ENCODE measurements at places on chromosomes 1 and 21.

GRCh38 chr1:12161324-12161661 is 5.5 kb upstream of the TNFRSF1B start:
- DNase-seq, result no peak

- no peak for DNase-seq
Measured at GRCh38 chr1:236677641-236678235, 8.6 kb upstream of the ACTN2 start.

- no peak for DNase-seq
Measured at GRCh38 chr1:171953835-171954234, 112.5 kb downstream of the DNM3 start.

DNA sequence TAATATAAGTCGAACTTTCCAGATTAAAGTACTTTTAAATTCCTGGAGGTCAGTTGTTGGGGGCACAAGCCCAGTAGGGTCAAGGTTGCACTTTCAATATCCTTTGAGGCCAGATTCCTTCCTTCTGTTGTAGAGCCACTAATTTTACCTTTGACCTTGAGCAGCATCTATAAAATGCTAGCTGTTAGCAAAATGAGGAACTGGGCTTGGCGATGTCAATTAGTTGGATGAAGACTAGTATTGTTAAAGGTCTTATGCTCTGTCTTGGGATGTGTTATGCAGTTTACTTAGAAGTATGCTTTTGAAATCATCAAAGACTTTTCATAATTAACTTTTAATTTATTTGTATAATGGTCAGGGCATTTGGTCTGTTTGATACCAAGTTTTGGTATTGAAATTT is 425.9 kb upstream of the PROX1 start:
- DNase-seq, result no peak

DNA sequence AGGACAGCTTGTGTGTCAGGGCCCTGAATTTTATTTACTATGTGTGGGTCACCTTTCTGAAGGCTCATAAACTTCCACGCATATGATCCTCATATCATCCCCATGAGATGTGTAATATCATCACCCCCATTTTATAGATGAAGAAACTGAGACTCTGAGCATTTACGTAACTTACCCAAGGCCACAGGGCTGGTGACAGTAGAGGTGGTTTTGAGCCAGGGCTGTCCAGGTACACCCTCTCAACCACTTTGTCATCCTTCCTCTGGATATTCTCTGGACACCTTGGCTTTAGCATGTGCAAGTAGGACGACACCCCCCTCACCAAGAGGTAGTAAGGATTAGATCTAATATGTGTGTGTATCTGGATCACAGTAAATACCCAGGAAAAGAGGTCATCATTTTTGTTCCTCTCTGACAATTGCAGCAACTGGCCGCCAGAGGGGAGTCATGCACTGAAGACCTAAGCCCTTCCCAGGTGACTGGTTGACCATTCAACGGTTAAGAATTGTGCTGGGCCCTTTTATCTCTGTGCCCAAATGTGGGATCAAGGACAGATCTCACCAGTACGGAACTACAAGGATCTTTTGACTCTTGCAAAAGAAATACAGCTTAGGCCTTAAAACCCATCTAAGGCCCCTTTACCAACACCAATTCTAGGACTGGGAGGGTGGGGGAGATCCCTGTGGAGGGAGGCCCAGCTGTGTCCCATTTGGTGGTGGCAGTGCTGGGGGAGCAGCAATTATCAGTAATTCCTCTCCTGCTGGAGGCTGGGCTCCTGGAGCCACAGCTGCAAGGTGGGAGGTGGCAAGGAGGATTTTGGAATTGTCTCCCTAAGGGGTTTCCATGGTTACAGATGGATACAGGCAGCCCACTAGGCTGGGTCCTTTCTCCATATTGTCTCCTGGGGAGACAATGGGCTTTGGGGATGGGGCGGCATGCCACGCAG is 13.7 kb upstream of the E2F2 start:
- peak; percentile 84 for DNase-seq

GRCh38 chr21:45490049-45490731 is 52.0 kb downstream of the SLC19A1 start:
- no peak for DNase-seq

- peak; percentile 71 for DNase-seq
Measured at GRCh38 chr1:245704765-245705164, 550.0 kb downstream of the KIF26B start.

GRCh38 chr1:183416850-183417771 is 1.1 kb downstream of the NMNAT2 start:
- peak; percentile 54 for DNase-seq

- no peak for DNase-seq
Measured at GRCh38 chr21:42350318-42350910, 380 bp downstream of the TFF2 start.

- DNase-seq, result no peak
Measured at GRCh38 chr1:44417351-44418021, 12.4 kb downstream of the RNF220 start.

DNA sequence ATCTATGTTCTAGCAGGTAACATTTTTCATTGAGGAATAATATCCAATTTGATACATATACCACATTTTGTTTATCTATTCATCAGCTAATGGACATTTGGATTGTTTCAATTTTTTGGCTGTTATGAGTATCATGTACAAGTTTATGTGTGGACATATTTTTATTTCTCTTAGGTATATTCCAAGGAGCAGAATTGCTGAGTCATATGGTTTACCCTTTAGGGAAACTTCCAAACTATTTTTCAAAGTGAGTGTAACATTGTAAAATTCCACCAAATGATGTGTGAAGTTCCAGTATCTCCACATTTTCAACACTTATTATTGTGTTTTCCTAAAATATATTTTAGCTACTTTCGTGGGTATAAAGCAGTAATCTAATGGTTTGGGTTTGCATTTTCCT is 1789.9 kb downstream of the MRPL39 start:
- DNase-seq, result no peak

- DNase-seq, result no peak
Measured at GRCh38 chr1:160539990-160540858, 17.2 kb upstream of the SLAMF6 start.

DNA sequence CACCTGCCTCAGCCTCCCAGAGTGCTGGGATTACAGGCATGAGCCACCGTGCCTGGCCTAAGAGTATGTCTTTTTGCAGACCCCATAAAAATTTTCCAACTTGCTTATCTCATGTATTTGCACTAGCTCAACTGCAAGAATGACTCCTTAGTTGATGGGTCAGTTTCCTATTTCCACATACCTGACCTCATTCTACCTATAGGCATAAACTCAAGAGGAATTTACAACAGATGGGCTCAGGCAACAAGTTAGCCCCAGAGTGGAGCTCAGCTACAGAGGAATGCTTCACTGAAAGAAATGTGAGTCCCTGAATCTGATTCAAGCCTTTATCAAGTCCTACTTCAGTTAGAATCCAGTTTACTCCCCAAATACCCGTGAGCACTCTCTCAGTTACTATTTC is 5.3 kb upstream of the SLC37A1 start:
- DNase-seq, result no peak

DNA sequence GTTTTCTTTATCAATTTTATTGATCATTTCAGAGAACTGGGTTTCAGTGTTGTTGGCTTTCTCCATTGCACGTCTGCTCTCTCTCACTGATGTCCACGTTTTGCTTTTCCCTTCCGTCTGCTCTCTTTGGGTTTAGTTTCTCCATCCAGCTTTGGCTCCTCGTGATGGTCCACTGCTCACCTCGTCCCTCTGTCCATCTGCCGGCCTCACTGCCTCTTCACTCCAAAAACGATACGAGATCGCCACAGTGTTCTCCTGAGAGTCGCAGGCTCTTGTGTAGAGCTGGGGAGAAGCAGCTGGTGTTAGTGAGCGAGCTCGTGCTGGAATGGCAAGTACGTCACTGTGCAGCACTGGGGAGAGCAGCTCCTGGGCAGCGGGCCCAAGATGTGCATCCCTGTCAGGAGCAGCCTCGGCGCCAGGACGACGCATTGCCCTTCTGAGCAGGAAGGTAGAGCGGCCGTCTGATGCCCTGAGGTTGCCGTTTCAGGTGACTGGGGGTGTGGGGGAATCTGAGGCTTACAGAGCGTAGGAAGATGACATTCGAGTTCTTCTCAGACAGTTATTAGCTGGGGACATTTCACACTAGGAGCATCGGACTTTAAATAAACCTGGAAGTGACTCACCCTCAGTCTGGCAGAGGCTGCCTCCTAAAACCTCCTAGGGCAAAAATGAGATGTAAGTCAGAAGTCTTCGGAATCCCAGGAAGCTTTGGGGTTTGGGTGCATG is 31.4 kb upstream of the PCBP3 start:
- DNase-seq, result peak; percentile 89

DNA sequence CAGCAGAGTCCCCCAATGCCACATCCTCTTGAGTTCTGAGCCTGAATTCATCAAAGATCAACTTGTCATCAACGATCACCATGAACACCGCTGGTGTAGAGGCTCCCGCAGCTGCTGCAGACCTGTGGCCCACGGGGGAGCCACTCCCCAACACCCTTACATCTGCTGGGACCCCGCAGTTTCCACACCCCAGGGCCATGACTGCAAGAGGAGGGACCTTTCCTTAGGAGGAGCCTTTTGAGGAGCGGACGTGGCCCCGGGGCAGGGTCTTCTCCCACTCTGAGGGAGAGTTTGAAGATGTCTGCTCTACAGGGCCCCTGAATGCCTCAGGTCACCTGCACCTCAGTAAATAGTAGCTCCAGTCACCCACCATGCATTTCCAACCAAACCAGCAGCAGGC is 2.7 kb downstream of the PRDM15 start:
- no peak for DNase-seq

DNA sequence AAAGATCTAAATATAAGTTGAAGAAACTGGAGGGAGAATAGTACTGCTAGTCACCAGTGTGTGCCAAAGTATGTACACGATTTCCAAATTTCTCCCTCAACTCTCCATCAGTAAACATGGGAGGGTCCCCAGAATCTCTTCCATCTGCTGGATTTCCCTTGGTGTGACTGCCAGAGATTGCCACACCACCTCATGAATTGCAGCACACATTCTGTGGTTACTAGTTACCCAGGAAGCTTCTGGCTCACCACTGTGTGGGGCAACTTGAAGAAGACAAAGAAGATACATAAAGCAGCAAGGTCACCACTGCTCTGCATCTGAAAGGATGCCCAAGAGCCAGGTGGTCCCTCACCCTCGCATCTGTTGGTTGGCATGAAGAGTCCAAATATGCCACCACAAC is 191.7 kb upstream of the ESRRG start:
- no peak for DNase-seq

- DNase-seq, result no peak
Measured at GRCh38 chr21:43933199-43933598, 68.2 kb downstream of the AGPAT3 start.

GRCh38 chr1:210344706-210345105 is 16.0 kb downstream of the HHAT start:
- DNase-seq, result peak; percentile 66

DNA sequence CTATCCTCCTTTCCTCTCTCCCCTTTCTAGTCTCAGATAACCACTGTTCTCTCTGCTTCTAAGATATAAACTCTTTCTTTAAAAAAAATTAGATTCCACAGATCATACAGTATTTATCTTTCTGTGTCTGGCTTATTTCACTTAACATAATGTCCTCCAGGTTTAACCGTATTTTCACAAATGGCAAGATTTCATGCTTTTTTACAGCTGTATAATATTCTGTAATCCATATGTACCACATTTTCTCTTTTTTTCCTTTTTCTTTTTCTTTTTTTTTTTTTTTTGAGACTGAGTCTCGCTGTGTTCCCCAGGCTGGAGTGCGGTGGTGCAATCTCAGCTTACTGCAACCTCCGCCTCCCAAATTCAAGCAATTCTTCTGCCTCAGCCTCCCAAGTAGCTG is 5.1 kb upstream of the SLC16A1 start:
- no peak for DNase-seq

- no peak for DNase-seq
Measured at GRCh38 chr1:56430141-56430839, 149.1 kb downstream of the PLPP3 start.
